ENCODE measurements at places on chromosomes 13 and 19.

GRCh38 chr19:4811328-4812131, 20.0 kb downstream of the TICAM1 start:
- DNase-seq, result peak; percentile 68

- no peak for DNase-seq
Measured at GRCh38 chr13:91776611-91777193, 378.3 kb downstream of the GPC5 start.

- DNase-seq, result no peak
Measured at GRCh38 chr13:51942189-51942588, 69.1 kb downstream of the ATP7B start.

GRCh38 chr13:33639158-33639557, 178.8 kb upstream of the RFC3 start:
- no peak for DNase-seq

DNA sequence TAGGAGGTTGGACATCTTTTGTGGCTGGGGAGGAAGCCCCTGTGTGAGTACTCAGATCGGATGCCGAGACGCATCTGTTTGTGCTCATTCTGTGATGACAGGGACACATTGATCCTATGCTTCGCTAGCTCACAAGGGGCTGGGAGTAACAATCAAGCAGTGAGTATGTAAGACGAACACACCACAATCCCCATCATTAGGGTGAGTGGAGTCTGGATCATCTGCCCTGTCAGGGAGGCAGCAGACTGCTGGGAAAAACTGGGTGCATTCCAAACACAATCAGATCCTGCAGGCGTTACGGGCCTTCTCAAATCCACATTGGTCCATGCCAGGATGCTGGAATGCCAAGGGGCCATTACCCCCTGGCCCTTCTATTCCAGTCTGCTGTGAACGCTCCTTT, 64.1 kb upstream of the TSHZ3 start:
- no peak for DNase-seq

- DNase-seq, result no peak
Measured at GRCh38 chr19:17359905-17360800, 17.0 kb downstream of the PLVAP start.

DNA sequence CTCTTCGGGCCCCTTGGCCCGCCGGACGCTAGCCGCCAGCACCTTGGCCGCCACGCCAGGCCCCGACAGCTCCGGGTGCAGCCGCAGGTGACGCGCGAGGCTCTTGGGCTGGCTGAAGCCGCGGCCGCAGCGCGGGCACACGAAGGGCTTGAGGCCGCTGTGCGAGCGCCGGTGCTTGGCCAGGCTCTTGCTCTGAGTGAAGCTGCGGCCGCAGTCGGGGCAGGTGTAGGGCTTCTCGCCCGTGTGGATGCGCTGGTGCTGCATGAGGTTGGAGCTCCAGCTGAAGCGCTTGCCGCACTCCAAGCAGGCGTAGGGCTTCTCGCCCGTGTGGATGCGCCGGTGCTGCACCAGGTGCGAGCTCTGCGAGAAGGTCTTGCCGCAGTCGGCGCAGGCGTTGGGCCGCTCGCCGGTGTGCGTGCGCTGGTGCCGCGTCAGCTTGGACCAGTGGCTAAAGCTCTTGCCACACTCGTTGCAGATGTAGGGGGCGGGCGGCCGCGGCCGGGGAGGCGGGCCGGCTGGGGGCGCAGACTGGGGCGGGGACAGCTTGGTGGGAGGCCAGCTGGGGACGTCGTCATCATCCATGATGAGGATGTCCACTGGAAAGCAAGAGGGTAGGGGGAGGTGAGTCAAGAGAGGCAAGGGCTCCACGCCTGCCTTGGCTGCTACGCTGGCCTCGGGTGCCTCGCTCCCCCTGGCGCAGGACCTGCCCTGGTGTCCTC, 32.4 kb downstream of the ZNF787 start:
- DNase-seq, result no peak

DNA sequence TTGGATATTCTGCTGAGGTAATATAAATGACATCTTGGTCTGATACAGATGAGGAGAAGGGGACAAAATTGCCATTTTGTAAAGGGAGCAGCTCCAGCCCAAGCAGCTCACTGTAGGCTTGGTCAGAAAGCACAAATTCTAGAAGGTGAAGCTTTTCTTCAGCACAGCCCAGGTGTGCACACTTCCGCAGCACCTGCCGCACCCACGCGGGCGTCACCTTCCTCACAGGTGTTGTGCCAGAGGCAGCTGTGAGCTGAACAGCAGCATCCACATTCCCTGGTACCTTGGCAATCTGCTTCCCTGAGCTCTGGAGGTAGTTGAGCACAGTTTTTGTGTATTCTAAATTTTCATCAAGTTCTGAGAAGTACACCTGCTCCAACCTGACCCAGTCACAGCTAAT, 79.0 kb downstream of the SACS start:
- DNase-seq, result no peak

- DNase-seq, result no peak
Measured at GRCh38 chr19:33005440-33005839, 33.4 kb downstream of the FAAP24 start.

DNA sequence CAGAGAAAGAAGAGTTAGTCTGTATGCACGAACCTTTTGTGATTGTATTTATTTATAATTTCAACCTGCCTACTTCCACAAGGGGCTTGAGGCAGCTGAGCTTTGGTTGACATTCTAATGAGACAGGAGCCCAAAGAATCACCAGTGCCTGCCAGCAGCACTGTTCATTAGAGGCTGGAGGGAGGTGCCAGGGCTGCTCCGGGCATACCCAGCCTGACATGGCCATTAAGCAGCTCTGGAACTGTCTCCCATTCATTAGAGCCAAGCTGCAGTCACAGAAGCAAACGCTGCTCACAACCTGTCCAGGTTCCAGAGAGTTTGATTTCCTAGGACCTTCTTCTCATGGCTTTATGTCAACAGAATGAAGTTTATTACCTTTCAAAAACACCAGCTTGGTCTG, 425.5 kb downstream of the RFC3 start:
- no peak for DNase-seq

DNA sequence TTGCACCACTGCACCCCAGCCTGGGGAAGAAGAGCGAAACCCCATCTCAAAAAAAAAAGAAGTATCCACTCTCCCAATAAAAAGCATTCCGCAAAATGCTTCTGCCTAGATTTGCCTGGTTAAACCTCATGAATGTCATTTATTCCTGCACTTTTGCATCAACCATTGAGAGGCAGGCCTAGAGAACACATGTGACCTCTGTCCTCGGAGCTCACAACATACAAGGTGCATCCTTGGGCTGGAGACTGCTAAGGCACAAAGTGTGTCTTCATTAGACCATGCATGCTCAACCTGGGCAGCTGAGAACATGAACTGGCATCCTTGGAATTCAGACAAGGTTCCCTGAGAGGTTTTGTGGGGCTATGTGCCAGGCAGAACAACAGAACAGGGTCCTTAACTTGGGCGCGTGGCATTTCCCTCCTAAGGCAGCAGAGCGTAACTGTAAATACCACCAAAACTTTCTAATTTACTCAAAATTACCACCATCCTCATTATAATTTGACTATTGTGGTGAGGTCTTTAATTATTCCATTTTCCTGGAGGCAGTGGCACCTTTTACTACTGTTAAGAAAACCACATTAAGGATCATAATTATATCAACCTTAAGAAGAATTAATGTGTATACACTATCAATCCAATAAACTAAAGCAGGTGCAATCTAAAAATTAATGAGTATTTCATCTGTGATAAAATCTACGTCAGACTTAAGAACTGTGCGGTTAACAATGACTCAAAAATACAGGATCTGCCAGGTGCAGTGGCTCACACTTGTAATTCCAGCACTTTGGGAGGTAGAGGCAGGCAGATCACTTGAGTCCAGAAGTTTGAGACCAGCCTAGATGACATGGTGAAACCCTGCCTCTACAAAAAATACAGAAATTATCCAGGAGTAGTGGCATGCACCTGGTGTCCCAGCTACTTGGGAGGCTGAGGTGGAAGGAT, 13.8 kb downstream of the RCBTB1 start:
- DNase-seq, result no peak

GRCh38 chr13:94345374-94346195, 133.9 kb downstream of the DCT start:
- no peak for DNase-seq

DNA sequence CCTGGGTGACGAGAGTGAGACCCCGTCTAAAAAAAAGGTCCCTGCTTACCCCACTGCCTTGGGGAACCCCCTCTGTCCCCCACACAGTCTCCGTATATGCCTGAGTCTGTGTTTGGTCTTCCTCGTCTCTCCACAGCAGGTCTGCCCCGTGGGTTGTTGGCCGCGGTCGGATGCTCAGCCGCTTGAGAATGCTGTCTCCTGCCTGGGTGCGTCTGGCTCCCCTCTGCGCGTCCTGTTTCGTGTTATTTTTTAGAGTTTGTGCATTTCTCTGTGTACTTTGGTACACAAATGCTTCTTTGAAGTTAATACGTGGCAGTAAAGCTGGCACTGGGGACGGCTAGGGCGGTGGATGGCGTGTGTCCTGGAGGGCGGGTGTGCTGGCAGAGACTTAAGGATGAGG, 34.9 kb downstream of the KDM4B start:
- DNase-seq, result no peak

- no peak for DNase-seq
Measured at GRCh38 chr13:94978516-94978915, 266.2 kb upstream of the SOX21 start.

DNA sequence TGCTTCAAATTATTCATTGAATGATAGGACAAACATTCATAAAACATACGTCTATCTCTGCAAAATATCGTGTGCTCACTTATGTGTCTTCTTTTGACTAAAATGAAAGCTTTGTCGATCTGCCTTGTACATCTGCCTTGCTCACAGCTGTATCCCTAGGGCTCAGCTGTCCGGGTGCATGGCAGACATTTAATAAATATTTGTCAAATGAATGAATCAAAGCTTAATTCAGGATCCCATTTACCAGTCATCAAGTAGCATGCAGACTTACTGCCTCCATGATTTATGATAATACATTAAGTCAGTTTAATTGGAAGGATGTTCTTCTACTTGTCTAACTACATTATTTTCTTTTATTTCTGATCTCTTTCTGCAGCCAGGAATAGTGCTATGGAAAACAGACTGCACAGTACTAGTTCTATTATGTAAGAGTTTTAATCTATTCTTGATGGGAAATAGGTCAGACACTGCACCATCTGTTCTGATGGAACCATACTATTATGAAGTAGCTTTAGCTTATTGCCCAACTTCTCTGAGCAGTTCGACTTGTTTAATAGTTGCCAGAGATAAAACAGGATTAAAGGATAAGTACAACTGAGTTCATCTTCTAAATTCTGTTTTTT, 13.2 kb downstream of the SLC46A3 start:
- DNase-seq, result no peak

- DNase-seq, result no peak
Measured at GRCh38 chr13:50448535-50448998, 394.9 kb downstream of the DLEU7 start.

DNA sequence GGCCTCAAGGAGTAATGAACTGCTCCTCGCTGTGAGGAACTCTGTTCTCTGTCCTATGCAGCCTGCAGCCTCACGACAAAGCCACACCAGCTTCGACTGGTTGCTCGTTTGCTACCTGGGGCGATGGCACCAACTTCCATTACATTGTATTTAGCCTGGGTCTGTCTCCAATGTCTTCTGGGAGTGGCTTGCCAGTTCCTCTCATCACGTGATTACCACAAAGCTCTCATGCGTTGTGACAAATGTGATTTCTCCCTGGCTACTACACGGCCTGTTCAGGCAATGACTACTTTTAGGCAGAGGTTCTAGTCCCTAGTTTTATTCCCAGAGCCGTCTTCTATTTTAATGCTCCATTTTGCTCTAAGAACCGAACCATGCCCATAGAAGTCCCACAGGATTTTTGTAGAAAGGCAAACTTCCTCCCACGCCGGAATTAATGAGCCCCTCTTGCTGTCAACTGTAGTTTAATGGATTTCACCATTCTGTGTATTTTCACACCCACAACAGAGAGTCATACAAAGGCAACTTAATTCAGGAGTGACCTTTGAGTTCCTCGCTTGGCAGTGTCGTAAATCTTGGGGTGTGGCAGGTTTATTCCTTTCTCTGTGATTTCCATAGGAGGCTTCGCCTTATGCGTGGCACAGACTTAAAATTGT, 351.9 kb downstream of the EFNB2 start:
- no peak for DNase-seq

DNA sequence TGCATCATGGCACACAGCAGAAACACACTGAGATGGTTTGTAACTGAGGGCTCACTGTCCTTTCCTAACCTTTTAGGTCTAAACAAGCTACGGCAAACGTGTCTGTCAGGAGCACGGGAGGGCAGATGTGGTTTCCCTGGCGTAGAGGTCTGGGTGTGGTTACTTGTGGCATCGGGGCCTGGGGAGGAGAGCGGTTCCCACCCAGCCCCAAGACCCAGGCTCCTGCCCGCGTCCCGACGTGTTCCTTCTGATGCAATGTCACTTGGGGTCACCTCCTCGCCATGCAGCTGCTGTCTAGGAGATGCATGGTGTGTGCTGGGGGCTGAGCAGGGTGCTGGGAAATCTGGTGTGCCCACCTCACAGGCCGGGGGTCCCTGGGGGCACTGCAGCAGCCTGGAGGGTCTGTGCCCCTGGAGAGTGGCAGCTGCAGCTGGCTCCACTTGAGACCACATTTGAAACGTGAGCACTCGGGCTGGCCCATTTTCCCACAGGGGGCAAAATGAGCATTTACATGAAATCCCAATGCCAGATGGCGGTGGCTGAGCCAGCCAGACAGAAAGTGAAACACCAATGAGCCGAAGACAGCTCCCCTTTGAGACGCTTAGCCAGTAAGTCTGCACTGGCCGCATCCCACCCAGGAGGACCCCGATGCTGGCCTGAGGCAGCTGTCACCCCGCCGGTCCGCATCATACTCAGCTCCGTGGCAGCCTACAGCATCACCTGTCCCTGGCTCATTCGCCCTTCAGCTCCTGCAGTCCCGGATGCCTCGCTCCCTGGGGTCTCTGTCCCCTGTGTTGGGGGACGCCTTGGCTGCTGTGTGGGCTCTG, 22.3 kb upstream of the MYDGF start:
- DNase-seq, result no peak

GRCh38 chr13:21436582-21436981, 22.5 kb downstream of the ZDHHC20 start:
- DNase-seq, result no peak

DNA sequence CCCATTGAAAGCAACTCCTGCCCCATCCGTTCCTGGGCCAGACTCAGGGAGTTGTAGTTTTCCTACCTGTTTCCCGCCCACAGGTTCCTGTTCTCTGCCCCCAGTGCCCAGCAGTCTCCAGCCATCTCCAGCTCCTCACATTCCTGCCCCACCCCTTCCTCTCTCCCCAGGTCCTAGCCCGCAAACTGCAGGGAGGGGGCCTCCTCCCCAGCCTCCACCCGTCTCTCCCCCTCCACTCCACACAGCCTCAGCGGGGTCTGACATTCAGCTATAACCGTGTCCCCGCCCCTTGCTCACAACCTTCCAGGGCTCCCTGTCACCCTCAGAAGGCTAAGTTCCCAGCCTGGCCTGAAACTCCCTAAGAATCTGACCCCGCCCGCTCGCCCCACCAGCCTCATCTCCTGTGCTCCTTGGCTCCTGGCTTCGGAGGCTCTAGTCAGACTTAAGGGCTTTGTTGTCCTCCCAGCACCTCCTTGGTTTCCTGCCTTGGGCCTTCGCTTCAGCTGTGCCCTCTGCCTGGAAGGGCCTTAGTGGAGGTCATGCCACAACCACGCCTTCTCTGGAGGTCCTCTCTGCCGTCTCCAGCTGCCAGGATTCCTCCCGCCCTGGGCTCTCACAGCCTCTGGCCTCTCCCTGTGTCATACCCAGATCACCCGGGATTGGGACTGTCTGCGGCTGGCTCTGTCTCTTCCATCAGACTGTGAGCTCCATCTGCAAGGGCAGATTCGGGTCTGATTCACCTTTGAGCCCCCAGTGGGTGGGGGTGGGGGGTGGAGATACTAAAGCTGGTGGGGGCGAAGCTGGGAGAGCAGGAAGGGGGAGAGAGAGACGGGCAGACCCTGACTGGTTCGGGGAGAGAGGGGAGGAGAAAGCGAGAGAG, 5.1 kb upstream of the SPACA6 start:
- DNase-seq, result no peak

GRCh38 chr13:50715402-50716146, 127.9 kb downstream of the DLEU7 start:
- no peak for DNase-seq

All from stimulated activated CD4-positive, alpha-beta T cell treated with anti-CD3 and anti-CD28 coated beads, TNF-alpha, amount 100 ng/mL, for 1 hour (primary cell).